ENCODE measurements at places on chromosomes 7 and 10. TPM values are rescaled to one million over a fixed set of nuclear protein-coding genes. Genes with fewer than 3 reads are reported as not detected.
A peak's percentile ranks its signal among the peaks of the same experiment; 100 is the strongest.

DNA sequence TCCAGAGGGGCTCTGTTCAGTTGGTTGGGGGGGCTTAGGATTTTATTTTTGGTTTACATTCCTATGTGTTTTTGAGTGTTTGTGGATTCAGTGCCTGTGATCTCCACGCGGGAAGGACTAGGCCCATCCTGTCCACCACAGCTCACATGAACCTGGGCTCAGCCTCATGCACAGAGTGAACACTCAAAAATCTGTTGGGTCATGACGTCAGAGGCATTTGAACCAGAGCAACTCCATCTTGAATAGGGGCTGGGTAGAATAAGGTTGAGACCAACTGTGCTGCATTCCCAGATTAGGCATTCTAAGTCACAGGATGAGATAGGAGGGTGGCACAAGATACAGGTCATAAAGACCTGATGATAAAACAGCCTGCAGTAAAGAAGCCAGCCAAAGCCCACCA is 133.3 kb downstream of the RAMP3 start:
- H3K27me3 ChIP-seq, result no peaks in the 10 kb centered on the region
- DNase-seq, result no peak
- no peaks in the 10 kb centered on the region for H3K36me3 ChIP-seq
- no peak overlapping the region for H3K27ac ChIP-seq
- no peak overlapping the region for H3K4me3 ChIP-seq

DNA sequence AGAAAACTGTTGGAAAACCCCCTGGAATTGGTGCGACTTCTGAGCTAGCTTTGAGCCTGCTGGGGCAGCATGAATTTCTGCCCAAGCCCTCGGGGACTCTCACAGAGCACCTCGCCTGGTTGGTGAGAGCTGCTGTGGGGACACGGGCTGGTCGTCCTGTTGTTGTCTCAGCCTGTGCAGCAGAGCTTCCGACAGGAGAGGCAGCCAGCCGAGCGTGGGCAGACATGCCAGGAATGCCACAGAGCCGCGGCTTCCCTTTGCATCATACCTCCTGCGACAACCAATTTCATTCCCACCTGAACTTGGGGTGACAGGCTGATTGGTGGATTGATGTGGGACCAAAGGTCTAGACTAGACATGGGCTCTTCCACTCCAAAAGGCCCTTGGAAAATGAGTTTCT is 60.2 kb upstream of the NRBF2 start:
- H3K27me3 ChIP-seq, result no peaks in the 10 kb centered on the region
- H3K4me1 ChIP-seq, result no peaks in the 10 kb centered on the region
- no peak overlapping the region for H3K4me3 ChIP-seq
- no peak for DNase-seq

- H3K27ac ChIP-seq, result peak within 1 kb of the TSS; percentile 99
- H3K4me3 ChIP-seq, result peak within 1 kb of the TSS; percentile 87
- H3K36me3 ChIP-seq, result no peaks in the 10 kb centered on the region
- H3K4me1 ChIP-seq, result no peaks in the 10 kb centered on the region
- no peaks in the 10 kb centered on the region for H3K27me3 ChIP-seq
- no peak for DNase-seq
Measured at GRCh38 chr7:135147899-135148721, at the start of gene TMEM140. TSS of gene TMEM140 (plus strand) at chr7:135148072. CDS start at chr7:135164442, 16,370 bp downstream.

DNA sequence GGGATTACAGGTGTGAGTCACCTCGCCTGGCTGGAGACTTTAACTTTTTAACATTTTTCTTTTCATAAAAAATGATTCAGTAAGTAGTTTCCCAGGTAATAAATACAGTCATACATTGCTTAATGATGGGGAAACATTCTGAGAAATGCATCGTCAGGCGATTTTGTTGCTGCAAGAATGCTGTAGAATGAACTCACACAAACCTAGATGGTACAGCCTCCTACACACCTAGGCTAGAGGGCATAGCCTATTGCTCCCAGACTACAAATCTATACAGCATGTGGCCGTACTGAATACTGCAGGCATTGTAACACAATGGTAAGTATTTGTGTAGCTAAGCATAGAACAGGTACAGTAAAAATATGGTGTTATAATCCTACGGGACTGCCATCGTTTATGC is 108.5 kb upstream of the SFMBT2 start:
- no peak for DNase-seq
- no peaks in the 10 kb centered on the region for H3K27me3 ChIP-seq
- no peak overlapping the region for H3K4me3 ChIP-seq
- no peak overlapping the region for H3K27ac ChIP-seq
- H3K4me1 ChIP-seq, result no peaks in the 10 kb centered on the region

DNA sequence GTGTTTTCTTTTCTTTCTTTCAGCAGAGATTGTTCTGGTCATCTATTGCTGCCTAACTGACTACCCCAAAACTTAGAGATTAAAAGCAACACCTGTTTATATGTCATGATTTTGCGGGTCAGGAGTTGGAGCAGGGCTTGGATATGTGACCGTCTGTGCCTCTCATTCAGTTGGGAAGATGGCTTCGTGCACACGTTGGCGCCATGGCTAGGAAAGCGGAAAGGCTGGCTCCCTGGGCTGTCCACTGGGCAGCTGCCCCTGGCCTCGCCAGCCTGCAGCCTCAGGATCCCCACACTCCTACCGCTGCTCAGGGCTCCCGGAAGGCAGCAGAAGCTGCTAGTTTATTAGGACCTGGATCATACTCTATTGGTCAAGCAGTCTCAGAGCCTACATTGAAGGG is 638.1 kb upstream of the FOXK1 start:
- H3K4me3 ChIP-seq, result no peak overlapping the region
- H3K4me1 ChIP-seq, result no peaks in the 10 kb centered on the region
- H3K36me3 ChIP-seq, result no peaks in the 10 kb centered on the region
- DNase-seq, result no peak
- no peaks in the 10 kb centered on the region for H3K27me3 ChIP-seq

DNA sequence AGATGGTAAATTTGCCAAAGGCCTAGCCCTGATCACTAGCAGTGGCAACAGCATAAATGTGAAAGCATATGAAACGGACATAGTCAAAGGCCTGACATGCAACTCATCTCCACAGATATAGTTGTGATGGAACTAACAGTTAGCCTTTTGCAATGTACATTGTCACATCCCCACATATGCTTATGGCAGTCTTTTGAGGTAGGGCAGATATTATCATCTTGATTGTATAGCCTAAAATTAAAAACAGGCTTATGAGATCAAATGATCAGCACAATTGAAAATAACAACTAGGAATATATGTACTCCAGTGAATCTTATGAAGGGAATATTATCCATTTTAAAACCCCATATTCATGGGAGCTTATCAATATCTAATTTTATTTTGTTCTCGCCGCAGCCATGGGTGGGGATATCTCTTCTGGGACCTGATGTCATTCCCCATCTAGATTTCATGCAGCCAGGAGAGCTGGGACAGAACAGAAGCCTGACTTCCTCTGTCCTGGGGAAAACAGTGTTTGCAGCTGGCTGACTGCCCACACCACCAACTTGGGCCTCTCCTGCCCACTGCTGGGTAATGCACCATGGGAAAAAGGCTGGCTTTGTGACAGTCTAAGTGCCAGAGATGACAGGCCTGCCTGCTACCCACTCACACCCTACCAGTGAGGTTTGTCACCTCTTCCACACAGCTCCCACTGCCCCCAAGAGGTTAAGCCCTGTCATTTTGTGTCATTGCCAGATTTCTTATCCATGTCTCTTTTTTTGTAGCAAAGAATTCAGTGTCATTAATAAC is 180.2 kb upstream of the FZD1 start:
- DNase-seq, result peak; percentile 81
- H3K4me1 ChIP-seq, result no peaks in the 10 kb centered on the region
- H3K27ac ChIP-seq, result peak overlapping the region; percentile 9
- no peak overlapping the region for H3K4me3 ChIP-seq
- no peaks in the 10 kb centered on the region for H3K36me3 ChIP-seq
- H3K27me3 ChIP-seq, result no peaks in the 10 kb centered on the region

DNA sequence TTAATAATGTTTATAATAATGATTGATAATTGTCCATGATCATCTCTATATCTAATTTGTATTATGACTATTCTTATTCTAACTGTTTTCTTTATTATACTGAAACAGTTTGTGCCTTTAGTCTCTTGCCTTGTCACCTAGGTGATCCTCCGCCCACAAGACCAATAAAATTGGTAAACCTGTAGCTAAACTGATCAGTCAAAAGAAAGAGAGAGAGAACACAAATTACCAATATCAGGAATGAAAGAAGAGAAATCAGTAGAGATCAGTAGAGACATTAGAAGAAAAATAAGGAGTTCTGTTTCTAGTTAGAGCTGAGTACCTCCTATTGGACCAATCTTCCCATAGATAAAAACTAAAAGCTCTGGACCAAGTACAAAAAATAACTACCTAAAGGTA is 6.1 kb upstream of the COA1 start:
- no peaks in the 10 kb centered on the region for H3K36me3 ChIP-seq
- no peaks in the 10 kb centered on the region for H3K27me3 ChIP-seq
- no peak overlapping the region for H3K4me3 ChIP-seq
- DNase-seq, result no peak
- H3K4me1 ChIP-seq, result no peaks in the 10 kb centered on the region

DNA sequence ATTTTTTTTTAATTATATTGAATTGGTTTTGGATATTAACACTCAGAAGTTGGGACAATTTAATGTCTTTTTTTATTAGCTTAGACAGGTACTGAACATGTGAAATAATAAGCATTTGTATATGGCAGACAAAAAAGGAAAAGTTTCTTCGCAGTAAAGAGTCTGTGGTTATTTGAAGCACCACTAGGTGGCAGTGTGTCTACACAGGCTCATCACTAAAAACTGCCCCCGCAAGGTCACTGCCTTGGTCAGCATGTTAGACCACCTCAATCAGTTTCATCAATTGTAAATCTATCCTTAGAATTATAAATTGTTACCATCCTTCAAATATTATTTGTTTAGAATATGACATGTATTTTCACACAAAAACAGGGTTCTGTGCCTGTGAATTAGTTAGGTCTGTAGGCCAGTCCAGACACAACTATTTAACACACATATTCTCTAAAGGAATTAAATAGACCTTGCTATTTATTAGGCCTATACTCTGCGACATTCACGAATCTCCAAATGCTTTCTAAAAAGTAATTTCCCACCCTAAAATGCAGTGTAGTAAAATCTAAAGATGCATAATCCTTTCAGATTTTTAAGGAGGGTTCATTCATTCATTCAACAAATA is 17.0 kb downstream of the PNLIPRP3 start:
- no peaks in the 10 kb centered on the region for H3K27me3 ChIP-seq
- H3K27ac ChIP-seq, result no peak overlapping the region
- no peak overlapping the region for H3K4me3 ChIP-seq

The CARD11 gene
- total RNA-seq, result 1.8 TPM

GRCh38 chr10:124196659-124197058 is 103.3 kb upstream of the CHST15 start:
- H3K27ac ChIP-seq, result peak overlapping the region; percentile 78
- no peak for DNase-seq
- H3K36me3 ChIP-seq, result no peaks in the 10 kb centered on the region
- no peaks in the 10 kb centered on the region for H3K27me3 ChIP-seq

The RELN gene
- total RNA-seq, result 1.4 TPM

DNA sequence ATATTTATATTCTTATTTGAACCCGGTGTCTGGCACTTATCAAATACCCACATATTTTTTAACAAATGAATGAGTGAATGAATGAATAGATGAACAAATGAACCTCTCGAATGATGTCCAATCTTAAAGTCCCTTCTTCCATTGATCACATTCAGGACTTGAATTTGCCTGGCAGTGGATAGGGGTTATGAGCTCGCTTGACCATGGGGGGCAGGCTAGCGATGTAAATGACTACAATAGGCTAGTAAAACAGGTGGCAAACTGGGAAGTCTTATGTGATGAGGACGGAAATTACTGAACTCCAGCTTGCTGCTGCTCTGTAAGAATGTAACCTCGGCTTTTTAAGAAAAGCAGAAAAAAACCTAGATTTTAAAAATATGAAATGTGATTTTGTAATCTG is 247.7 kb upstream of the DKK1 start:
- no peaks in the 10 kb centered on the region for H3K4me1 ChIP-seq
- no peaks in the 10 kb centered on the region for H3K27me3 ChIP-seq
- no peak overlapping the region for H3K4me3 ChIP-seq
- no peak overlapping the region for H3K27ac ChIP-seq
